Aorta (tissue), 5 donors: ENCODE measurements at places on chromosomes 4 and X. TPM values are rescaled to one million over a fixed set of nuclear protein-coding genes. Genes with fewer than 3 reads are reported as not detected.

The CYTL1 gene
- polyA plus RNA-seq = 29.9 TPM

The MED12 gene
- 14.6 TPM for polyA plus RNA-seq

The CYLC1 gene
- not detected for polyA plus RNA-seq

The MTMR8 gene
- 3.0 TPM for polyA plus RNA-seq

The MMRN1 gene
- 0.13 TPM for polyA plus RNA-seq

The LDOC1 gene
- 238 TPM for polyA plus RNA-seq

The TKTL1 gene
- polyA plus RNA-seq = not detected

The CFAP47 gene
- not detected for polyA plus RNA-seq

The FGF5 gene
- not detected for polyA plus RNA-seq

The PDZD4 gene
- 4.4 TPM for polyA plus RNA-seq

The DDX60 gene
- 7.2 TPM for polyA plus RNA-seq

The TMEM47 gene
- polyA plus RNA-seq = 109 TPM

The GPRIN3 gene
- 1.6 TPM for polyA plus RNA-seq

The SPANXD gene
- not detected for polyA plus RNA-seq

The TCEAL6 gene
- polyA plus RNA-seq = 0.87 TPM

The SHISA3 gene
- 3.3 TPM for polyA plus RNA-seq

The P2RY4 gene
- not detected for polyA plus RNA-seq

The VCX3A gene
- not detected for polyA plus RNA-seq

The FAT1 gene
- 23.5 TPM for polyA plus RNA-seq

The KLHL15 gene
- 1.1 TPM for polyA plus RNA-seq

The KLKB1 gene
- polyA plus RNA-seq = 7.3 TPM

The TDO2 gene
- 5.9 TPM for polyA plus RNA-seq

The GPRASP1 gene
- polyA plus RNA-seq = 3.3 TPM

The HDAC6 gene
- 28.0 TPM for polyA plus RNA-seq

The GC gene
- polyA plus RNA-seq = not detected

The FRYL gene
- 12.8 TPM for polyA plus RNA-seq

The INTS6L gene
- polyA plus RNA-seq = 15.2 TPM

The GIMD1 gene
- polyA plus RNA-seq = not detected

The EXOC1L gene
- polyA plus RNA-seq = not detected

The DAPP1 gene
- polyA plus RNA-seq = 4.3 TPM

The ARFIP1 gene
- 16.5 TPM for polyA plus RNA-seq

The NHSL2 gene
- 3.0 TPM for polyA plus RNA-seq

The DGKK gene
- polyA plus RNA-seq = not detected

The TCP11X2 gene
- polyA plus RNA-seq = not detected

The MAP7D2 gene
- 0.38 TPM for polyA plus RNA-seq

The TCEAL9 gene
- 199 TPM for polyA plus RNA-seq

The KIT gene
- 0.56 TPM for polyA plus RNA-seq

The SLC35A2 gene
- 18.6 TPM for polyA plus RNA-seq

The TAF1 gene
- polyA plus RNA-seq = 5.5 TPM

The MFAP3L gene
- 3.8 TPM for polyA plus RNA-seq

The FDCSP gene
- polyA plus RNA-seq = not detected

The MAGEB17 gene
- not detected for polyA plus RNA-seq

The TEX13D gene
- polyA plus RNA-seq = not detected

The KCNE5 gene
- not detected for polyA plus RNA-seq

The SLC16A2 gene
- polyA plus RNA-seq = 11.1 TPM
